ENCODE measurements at places on chromosomes 3 and 15.

GRCh38 chr3:160982491-160982890, 122.7 kb downstream of the B3GALNT1 start:
- DNase-seq: no peak

- no peak for DNase-seq
These were observed 41.4 kb upstream of the IL12A start for GRCh38 chr3:159947220-159947619.

GRCh38 chr15:90401495-90401894, 13.5 kb downstream of the IQGAP1 start:
- DNase-seq: no peak

DNA sequence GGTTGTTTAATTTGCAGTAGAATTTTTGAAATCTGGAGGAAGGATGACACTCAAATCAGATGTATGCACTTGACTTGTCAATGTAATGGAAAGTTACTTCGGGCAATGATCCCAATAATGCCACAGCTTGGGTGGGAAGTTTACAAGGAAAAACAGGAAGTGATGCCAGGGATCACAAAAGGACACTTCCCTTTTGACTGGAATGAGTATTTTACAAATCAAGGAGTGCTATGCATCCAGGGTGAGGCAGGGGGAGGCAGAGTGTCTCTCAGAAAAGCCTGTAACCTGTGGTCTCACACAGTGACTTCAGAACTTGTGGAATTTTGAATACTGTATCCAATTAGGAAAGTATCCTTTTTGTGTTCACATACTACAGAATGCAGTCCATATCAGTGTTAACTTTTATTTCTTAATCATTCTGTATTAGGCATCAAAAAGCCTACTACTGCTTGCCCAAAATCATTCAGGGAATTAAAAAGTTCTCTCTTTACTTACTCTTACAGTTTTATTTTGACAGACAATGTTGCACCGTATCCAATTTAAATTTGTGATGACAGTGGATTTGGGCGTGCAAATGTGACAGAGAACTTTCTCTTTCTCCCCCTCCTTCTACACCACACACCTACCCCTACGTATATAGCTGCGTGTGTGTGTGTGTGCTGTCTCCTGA, 445.1 kb downstream of the MECOM start:
- DNase-seq: no peak

GRCh38 chr3:135263331-135263730, 468.3 kb downstream of the EPHB1 start:
- DNase-seq: no peak

- no peak for DNase-seq
These were observed 381.6 kb downstream of the FOXP1 start for GRCh38 chr3:71201939-71202338.

Data from activated T-helper 9 cell treated with anti-CD3 and anti-CD28 coated beads, Interleukin-2, amount 50 U/mL, for 16 hours (primary cell).